DMS153 (cell line): ENCODE measurements at places on chromosomes 2 and 18.

- no peak for DNase-seq
These were observed 91.3 kb downstream of the ZNF804A start for GRCh38 chr2:184689638-184690037.

DNA sequence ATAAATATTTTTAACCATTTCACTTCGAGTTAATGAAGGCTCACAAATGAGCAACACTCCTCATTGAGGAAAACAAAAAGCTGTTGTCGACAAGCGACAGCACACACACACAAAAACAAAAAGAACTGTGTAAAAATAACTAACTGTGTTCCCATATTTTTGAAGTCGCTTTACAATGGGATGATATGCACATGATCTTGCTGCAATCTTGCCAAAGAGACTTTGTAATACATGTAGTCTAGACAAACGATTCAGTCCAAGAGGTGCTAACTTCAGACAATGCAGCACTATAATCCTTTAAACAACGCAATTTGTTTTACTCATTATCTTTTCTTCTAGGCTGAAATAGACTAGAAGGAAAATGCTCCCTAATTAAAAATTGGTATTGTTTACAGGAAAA lies 7.2 kb upstream of the USP34 start:
- no peak for DNase-seq

DNA sequence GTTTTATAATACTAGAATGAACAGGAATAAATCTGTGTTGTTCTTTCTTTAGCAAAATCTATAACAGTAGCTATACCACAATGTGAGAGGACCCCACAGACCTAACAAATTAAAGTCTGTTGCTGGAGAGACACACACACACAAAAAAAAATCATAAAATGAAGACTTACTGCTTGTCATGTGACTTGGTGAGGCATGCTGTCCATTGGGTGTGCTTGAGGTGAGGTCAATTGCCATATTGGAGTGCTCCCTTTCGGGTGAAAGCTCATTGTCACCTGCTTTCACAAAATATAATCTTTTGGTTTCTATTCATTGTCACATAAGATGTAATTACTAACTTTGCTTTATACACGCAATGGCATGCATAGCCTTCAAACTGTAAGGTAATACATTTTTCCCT lies 3.9 kb downstream of the IKZF2 start:
- no peak for DNase-seq

DNA sequence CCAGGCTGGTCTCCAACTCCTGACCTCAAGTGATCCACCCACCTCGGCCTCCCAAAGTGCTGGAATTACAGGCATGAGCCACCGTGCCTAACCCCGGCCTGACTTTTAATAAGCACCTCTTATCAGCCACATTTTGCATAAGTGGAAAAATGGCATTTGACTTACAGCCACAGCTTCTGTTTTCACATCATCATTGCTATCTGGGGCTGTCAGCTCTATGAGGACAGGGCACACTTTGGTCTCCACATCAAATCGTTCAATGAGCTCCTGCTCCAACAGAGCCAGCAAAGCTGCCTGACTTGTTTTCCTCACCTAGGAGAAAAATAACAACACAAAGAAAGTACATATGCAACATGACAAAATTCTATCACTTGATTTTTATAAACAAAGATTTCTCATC lies 26.4 kb downstream of the PPP4R1 start:
- DNase-seq = no peak

DNA sequence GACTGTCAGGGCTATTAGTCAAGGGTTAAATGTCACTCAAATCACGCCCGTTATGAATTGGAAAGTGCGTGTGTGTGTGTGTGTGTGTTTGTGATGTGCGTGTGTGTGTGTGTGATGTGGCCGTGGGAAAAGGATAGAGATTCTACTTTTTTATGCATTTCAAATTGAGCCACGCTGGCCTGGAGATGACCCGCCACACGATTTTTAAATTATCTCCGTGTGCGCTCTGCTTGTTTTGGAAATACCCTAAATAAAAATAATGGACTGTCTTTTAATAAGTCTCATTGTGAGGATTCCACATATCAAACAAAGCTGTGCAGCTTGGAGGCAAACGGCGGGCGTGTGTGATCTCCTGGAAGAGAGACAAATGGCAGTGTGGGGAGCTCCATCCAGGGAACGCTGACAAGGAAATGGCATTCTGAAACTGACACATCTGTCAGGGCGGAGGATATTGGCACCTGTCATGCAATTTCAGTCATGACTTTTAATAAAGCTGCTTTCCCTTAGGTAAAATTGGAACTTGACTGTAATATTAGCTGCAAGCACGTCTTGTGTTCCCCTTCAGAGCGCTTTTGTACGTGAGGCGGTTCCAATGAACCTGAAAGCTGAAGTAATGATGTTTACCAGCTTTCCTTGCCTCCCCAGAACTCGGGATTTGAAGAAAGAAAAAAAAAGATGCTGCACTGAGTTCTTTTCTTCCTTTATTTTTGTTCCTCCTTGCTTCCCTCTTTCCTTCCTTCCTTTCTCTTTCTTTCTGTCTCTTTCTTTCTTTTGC lies 381.8 kb upstream of the SMIM21 start:
- no peak for DNase-seq

- no peak for DNase-seq
These were observed 111.6 kb downstream of the RNF144A start for GRCh38 chr2:7028846-7029245.

GRCh38 chr18:79479116-79479760 lies 83.5 kb downstream of the NFATC1 start:
- no peak for DNase-seq

- no peak for DNase-seq
These were observed at the start of gene C2orf72 for GRCh38 chr2:231037202-231037730. C2orf72 (plus strand) TSS chr2:231037523; CDS start chr2:231037566, 43 bp downstream.
